Activated CD4-positive, alpha-beta memory T cell treated with anti-CD3 and anti-CD28 coated beads for 36 hours (primary cell): ENCODE measurements at places on chromosomes 7 and 10. TPM values are rescaled to one million over a fixed set of nuclear protein-coding genes. Genes with fewer than 3 reads are reported as not detected.

DNA sequence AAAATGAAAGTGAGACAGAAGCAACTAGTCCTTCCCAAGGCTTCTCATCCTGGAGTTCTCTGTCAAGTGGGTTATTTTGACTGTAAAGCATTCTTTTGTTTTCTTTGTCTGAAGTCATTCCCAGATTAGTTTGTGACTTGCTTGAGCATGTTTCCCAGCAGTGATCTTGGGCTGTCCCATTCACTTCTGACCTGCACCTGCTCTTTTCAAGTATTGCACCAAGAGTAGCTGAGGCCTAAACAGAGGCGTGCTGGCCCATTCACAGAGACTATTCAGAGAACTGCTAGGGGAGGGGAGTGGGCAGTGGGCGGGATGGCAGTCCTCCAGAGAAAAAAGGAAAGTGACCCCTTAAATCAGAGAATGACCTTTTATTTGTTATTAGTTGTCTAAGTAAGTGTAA lies 61.3 kb downstream of the CACNA2D1 start:
- DNase-seq, result no peak
- no peaks in the 10 kb centered on the region for H3K27me3 ChIP-seq
- no peak overlapping the region for H3K4me3 ChIP-seq
- H3K27ac ChIP-seq, result no peak overlapping the region
- H3K4me1 ChIP-seq, result no peaks in the 10 kb centered on the region

DNA sequence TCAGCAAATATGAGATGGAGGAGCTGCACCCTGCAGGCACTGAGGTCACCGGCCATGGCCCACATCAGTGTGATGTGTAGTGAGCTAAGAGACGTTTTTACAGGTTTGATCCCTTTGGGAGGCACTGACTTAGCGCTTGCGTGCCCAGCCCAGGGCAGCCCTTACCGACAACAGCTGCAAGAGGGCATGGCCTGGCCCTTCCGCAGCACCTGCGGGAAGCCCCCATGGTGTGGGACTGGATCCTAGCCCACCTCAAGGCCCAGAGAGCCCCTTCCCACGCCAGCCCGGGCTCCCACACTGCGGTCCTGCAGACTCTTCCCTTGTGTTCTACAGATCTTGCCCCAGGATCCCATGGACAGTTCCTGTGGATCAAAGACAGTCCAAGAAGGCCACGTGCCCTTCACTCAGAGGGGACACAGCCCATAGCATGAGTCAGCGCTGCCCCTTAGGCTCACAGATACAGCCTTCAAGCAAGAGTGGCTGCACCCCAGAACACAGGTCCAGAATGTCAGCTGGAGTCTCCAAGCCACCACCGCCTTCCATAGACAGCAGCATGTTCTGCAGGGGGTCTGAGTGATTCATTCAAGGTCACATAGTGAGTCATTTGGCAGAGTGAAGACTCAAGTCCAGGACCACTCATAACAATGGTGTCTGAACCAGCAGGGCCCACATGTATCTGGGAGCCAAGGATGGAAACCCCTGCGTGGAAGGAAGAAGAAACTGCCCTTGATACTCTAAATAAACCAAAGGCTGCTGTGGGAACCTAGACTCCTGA lies 25.4 kb downstream of the TLL2 start:
- H3K27ac ChIP-seq, result no peak overlapping the region
- peaks cover 8% of the 10 kb centered on the region for H3K27me3 ChIP-seq
- no peaks in the 10 kb centered on the region for H3K4me1 ChIP-seq
- DNase-seq, result no peak
- H3K4me3 ChIP-seq, result no peak overlapping the region

DNA sequence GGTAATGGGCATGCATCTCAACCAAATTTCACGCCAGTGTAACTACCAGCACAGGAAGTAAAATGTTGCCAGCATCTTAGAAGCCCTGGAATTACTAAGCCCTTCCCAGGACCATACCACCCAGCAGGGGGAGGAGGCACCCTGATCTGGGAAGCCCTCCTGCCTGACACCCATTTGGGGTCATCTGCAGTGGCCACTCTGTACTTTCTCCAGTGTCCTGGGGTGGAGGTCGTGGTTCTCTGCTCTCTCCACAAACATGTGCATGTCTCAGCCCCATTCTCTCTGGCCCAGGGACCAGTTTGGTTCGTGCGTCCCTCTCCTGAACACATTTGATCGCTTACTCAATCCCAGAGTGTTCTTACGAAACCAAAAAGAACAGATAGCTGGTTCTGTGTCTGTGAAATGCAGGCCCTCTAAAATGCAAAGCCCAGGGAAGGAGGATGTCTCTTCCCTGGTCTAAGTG lies 9.4 kb upstream of the LRRC27 start:
- H3K27me3 ChIP-seq, result no peaks in the 10 kb centered on the region
- H3K36me3 ChIP-seq, result peaks cover 14% of the 10 kb centered on the region
- H3K4me3 ChIP-seq, result no peak overlapping the region
- H3K27ac ChIP-seq, result no peak overlapping the region
- DNase-seq, result no peak

DNA sequence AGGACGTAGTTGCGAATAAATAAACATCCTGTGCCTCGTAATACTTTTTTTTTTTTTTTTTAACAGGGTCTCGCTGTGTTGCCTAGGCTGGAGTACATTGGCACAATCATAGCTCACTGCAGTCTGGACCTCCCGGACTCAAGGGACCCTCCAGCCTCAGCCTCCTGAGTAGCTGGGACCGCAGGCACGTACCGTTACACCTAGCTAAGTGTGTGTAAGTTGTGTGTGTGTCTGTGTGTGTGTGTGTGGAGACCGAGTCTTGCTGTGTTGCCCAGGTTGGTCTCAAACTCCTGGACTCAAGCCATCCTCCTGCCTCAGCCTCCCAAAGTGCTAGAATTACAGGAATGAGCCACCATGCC lies 573 bp upstream of the PON2 start:
- DNase-seq, result no peak
- peaks cover 6% of the 10 kb centered on the region for H3K27me3 ChIP-seq
- H3K27ac ChIP-seq, result no peak overlapping the region

DNA sequence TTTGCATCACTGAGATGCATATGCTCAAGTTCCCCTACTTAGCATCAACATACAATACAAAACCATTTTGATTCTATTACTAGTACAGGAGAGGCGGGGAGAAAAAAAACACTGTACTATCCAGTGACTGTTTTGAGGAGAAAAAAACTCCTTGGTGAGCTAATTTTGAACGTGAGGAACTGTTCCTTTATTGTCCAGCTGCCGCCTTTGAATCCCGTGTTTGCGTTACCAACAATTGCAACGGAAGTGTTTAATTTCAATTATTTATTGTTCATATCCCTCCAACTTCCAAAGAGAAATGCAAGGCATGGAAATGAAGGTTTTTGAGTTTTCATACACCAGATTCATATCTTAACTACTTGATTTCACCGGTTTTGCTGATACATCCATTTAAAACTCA lies 66.4 kb upstream of the ARHGAP21 start:
- no peak overlapping the region for H3K4me3 ChIP-seq
- H3K4me1 ChIP-seq, result no peaks in the 10 kb centered on the region
- no peaks in the 10 kb centered on the region for H3K27me3 ChIP-seq
- H3K27ac ChIP-seq, result no peak overlapping the region

DNA sequence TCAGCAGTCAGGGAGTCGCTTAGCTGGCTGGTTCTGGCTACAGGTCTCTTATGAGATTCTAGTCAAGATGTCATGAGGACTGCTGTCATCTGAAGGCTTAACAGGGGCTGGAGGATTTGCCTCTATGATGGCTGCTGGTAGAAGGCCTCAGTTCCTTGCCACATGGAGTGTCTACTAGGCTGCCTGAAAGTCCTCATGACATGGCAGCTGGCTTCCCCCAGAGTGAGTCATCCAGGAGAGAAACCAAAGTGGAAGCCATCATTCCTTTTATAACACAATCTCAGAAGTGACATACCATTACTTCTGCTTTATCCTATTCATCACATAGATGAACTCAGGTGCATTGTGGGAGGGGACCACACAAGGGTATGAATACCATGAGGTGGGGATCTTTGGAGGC lies 75.1 kb downstream of the EXOC6 start:
- no peaks in the 10 kb centered on the region for H3K27me3 ChIP-seq
- peaks cover 18% of the 10 kb centered on the region for H3K36me3 ChIP-seq
- peaks cover 5% of the 10 kb centered on the region for H3K4me1 ChIP-seq

GRCh38 chr7:12032146-12032545 lies 178.9 kb upstream of the TMEM106B start:
- no peak overlapping the region for H3K4me3 ChIP-seq
- H3K4me1 ChIP-seq, result no peaks in the 10 kb centered on the region
- DNase-seq, result no peak
- H3K36me3 ChIP-seq, result no peaks in the 10 kb centered on the region

DNA sequence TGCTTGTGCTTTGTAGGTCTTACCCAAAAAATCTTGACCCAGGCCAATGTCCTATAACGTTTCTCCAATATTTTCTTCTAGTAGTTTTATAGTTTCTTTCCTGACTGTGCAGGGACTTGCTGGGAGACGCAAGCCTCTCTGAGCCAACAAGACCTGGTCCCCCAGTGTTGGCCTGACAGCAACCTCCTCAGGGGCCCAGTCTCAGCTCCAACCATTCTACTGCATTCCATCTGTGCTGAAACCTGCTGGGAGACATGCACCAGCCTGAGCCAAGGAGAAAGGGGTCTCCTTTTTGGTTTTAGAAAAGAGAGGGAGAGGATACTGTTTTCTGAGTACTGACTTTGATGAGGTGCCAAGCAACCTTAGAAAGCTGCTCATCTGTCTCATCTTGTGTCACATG lies 251.4 kb downstream of the PRKG1 start:
- DNase-seq, result no peak
- no peaks in the 10 kb centered on the region for H3K4me1 ChIP-seq
- H3K4me3 ChIP-seq, result no peak overlapping the region

- DNase-seq, result no peak
- no peak overlapping the region for H3K27ac ChIP-seq
- H3K4me1 ChIP-seq, result peaks cover 2% of the 10 kb centered on the region
- peaks cover 2% of the 10 kb centered on the region for H3K27me3 ChIP-seq
- no peaks in the 10 kb centered on the region for H3K36me3 ChIP-seq
- H3K4me3 ChIP-seq, result no peak overlapping the region
Observed at GRCh38 chr7:11228515-11228914, 254.8 kb downstream of the PHF14 start.

GRCh38 chr7:36570528-36571189 lies 153.6 kb downstream of the AOAH start:
- no peak overlapping the region for H3K4me3 ChIP-seq
- H3K36me3 ChIP-seq, result peaks cover 3% of the 10 kb centered on the region
- DNase-seq, result no peak

GRCh38 chr10:72267381-72267780 lies 6.3 kb upstream of the DDIT4 start:
- H3K4me1 ChIP-seq, result peaks cover 30% of the 10 kb centered on the region
- no peak overlapping the region for H3K4me3 ChIP-seq
- H3K27ac ChIP-seq, result no peak overlapping the region
- no peak for DNase-seq
- no peaks in the 10 kb centered on the region for H3K36me3 ChIP-seq

DNA sequence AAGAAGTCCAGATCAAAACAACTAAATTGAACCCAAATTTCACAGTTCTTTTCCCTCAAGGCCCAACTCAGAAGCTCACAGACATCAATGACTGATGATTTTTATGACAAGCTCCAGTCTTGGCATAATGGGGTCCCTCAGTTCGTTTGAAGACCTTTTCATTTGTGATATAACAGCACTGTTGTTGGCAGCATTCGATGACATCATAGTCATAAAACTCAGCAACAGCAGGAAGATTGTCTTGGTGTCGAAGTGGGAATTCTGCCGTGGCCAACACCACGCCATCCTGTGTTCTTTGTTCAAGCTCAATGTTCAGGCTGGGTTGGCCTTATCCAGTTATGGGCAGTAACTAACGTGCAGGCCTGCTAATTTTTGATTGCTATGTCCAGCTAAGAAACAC lies 261.7 kb downstream of the C7orf25 start:
- no peaks in the 10 kb centered on the region for H3K4me1 ChIP-seq
- DNase-seq, result no peak
- H3K4me3 ChIP-seq, result no peak overlapping the region
- H3K36me3 ChIP-seq, result no peaks in the 10 kb centered on the region
- H3K27ac ChIP-seq, result no peak overlapping the region

DNA sequence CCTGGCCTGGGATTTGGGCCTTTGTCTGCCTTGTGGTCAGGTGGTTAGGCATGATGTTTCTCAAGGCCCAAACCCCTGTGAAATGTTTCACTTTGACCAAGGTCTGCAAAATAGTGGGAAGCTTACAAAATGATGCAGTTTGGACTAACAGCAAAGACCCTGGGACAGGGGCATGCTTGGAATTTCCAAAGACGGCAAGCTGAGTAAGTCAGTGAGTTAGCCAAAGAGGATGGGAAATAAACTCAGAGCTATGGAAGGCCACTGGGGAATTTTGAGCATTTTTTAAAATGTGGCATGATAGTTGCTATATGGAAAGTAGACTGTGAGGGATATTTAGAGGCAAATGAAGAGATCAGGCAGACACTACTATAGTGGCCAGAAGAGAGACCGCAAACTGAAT lies 31.6 kb upstream of the PPP1R3C start:
- no peak overlapping the region for H3K4me3 ChIP-seq
- H3K4me1 ChIP-seq, result no peaks in the 10 kb centered on the region
- H3K27me3 ChIP-seq, result peaks cover 7% of the 10 kb centered on the region
- H3K27ac ChIP-seq, result no peak overlapping the region
- DNase-seq, result no peak

GRCh38 chr10:3654980-3655379 lies 130.0 kb downstream of the KLF6 start:
- H3K36me3 ChIP-seq, result no peaks in the 10 kb centered on the region
- H3K4me3 ChIP-seq, result no peak overlapping the region
- no peak for DNase-seq
- H3K4me1 ChIP-seq, result peaks cover 12% of the 10 kb centered on the region
- no peak overlapping the region for H3K27ac ChIP-seq

DNA sequence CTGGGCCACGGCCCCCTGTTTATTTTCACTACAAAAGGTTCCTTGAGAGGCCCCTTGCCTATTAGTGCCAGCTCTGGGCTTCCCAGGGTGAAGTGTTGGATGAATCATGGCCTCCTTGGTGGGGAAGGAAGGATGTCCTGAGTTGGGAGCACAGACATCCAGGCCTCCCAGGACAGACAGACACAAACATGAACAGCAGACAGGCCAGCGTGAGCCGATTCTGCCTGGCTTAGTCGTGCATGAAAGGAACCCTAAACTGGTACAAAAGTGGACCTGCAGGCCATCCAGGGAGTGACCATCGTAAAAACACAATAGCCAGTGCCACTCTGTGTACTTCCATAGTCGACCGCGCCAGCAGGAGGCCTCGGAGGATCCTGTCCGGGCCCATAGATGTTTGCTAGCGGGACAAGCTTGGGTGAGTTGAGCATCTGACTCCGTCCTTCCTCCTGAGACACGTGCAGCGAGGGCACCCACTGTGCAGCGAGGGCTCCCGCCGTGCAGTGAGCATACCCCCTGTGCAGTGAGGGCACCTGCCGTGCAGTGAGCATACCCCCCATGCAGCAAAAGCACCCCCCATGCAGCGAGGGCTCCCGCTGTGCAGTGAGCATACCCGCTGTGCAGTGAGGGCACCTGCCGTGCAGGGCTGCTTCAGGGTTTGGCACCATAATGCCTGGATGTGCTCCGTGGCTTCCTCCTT lies 51.3 kb upstream of the PRKAR1B start:
- H3K4me1 ChIP-seq, result no peaks in the 10 kb centered on the region
- peaks cover 26% of the 10 kb centered on the region for H3K36me3 ChIP-seq
- no peak overlapping the region for H3K27ac ChIP-seq
- DNase-seq, result no peak

- no peak overlapping the region for H3K4me3 ChIP-seq
- peaks cover 14% of the 10 kb centered on the region for H3K4me1 ChIP-seq
- DNase-seq, result no peak
- H3K27me3 ChIP-seq, result peaks cover 16% of the 10 kb centered on the region
- no peaks in the 10 kb centered on the region for H3K36me3 ChIP-seq
Observed at GRCh38 chr10:50641626-50642025, 17.9 kb upstream of the SGMS1 start.

Gene TLX1
- not detected for total RNA-seq

Gene DNAJC12
- total RNA-seq, result 8.8 TPM

Gene TNS3
- 0.15 TPM for total RNA-seq

Gene ATG9B
- total RNA-seq, result 4.6 TPM

Gene ANKRD30A
- not detected for total RNA-seq
